ENCODE measurements at places on chromosomes 16 and 17.

GRCh38 chr17:61129267-61130254, 270.1 kb upstream of the TBX2 start:
- DNase-seq, result no peak

DNA sequence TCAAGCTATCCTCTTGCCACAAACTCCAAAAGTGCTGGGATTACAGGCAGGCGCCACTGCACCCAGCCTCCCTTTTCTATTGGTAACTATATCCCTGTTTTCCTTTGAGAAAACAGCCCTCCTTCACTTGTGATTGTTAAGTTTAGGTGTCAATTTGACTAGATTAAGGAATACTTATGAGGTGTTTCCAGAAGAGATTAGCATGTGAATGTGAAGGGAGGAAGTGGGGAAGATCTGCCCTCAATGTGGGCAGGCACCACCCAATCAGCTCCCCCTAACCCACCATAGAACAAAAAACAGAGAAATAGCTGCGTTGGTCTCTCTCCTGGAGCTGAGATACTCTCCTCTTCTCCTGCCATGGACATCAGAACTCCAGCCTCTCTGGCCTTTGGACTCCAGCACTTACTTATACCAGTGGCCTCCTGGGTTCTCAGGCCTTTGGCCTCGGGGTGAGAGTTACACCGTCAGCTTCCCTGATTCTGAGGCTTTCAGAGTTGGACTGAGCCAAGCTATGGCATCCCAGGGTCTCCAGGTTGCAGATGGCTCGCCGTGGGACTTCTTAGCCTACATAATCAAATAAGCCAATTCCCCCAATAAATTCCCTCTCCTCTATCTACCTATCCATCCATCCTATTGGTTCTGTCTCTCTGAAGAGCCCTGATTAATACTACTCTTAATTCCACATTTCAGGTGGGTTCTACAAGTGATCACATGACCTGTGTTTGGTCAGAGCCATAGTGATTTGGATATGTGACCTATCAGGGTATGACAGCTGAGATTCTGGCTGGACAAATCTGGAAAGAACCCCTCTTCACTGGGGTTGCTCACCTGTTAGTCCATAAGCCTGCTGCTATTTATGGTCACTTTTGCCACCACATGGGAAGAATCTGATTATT, 12.0 kb upstream of the STAT3 start:
- DNase-seq, result no peak

DNA sequence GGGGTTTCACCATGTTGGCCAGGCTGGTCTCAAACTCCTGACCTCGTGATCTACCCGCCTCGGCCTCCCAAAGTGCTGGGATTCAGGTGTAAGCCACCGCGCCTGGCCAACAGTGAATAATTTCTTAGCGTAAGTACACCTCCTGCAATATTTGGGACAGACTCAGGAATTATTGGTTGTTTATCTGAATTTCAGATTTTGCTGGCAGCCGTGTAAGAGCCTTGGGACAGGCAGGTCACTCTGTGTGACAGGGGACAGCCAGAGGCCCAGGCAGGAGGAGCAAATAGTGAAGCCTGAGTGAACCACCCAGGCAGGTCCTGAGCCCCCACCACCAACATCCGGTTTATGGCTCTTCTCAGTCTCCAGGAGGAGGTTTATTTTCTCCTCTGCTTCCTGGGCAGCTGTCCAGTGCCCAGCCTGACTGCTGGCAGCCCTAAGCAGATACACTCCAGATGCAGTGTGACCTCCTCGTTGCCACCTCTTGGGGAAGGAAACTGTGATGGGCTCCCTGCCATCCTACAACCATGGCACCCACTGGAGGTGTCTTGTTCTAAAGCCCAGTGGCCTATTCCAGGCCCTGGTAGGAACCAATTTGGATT, 26.2 kb upstream of the ADORA2B start:
- DNase-seq, result no peak

DNA sequence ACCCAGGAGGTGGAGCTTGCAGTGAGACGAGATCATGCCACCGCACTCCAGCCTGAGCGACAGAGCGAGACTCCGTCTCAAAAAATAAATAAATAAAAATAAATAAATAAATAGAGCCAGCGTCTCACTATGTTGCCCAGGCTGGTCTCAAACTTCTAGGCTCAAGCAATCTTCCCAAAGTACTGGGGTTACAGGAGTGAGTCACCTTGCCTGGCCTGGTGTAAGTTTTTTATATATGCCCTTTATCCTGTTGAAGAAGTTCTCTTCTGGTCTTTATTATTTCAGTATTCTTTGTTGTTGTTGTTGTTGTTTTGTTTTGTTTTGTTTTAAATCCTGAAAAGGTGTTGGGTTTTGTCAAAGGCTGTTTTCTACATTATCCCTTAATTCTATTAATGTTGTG, 30.1 kb upstream of the ABCC1 start:
- DNase-seq, result no peak

DNA sequence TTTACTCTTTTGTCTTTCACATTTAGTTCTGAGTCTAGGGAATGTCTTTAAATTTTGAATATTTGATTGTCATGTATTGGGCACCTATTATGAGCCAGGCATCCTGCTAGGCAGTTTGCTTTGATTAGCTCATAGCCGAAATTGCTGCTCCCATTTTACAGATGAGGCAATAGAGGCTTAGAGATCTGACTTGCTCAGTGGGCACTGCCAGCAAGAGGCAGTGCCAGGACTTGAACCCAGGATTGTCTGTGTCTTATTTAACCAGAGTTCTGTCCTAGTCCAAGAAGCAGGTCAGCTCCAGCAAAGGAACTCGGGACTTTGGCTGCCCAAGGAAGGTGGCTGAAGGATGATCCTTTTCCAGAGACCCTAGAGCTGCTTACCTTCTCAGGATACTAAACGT, 24.5 kb downstream of the BEAN1 start:
- DNase-seq, result no peak

- peak; percentile 91 for DNase-seq
Measured at GRCh38 chr16:25066747-25067631, 44.6 kb upstream of the LCMT1 start.

- DNase-seq, result no peak
Measured at GRCh38 chr16:29237971-29238370, 168.5 kb downstream of the NPIPB11 start.

DNA sequence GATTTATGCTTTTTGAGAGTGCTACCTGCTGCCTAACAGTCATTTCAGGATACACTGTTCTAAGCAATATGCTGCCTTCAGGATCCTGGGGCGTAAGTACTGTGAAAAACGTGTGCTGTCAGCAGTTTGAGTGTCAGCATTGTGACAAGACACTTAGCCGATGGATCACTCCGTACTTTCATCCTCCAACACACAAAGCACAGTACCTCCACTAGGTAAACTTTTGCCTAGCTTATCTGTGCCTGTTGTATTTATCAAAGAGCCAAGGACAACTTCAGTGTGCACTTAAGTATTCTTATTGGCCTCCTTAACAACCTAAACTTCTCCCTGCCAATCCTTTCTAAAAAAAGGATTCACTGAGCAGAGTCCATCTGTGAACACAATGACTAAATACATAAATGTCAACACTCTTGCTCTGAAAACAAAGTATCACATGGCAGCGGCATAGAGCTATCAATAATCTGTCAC, 33.8 kb upstream of the PHLPP2 start:
- no peak for DNase-seq

DNA sequence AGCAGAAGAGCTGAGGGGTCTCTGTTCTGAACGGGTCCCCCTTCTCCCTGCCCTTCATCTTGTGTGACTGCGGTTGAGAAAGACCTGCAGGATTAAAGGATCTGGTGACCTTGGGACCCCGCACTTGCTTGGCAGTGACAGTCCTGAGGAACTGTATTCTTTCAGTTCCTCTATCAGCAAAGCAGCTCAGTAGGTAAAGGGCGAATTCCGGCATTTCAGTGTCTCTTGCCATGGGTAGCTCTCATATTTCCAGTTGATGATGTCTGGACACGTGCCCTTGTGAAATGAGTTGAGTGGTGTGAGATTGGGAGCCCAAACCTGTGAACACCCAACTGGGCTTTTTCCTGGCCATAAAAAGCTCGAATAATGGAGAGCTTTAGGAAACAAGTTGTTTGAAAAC, 135.7 kb downstream of the PRKCA start:
- no peak for DNase-seq

DNA sequence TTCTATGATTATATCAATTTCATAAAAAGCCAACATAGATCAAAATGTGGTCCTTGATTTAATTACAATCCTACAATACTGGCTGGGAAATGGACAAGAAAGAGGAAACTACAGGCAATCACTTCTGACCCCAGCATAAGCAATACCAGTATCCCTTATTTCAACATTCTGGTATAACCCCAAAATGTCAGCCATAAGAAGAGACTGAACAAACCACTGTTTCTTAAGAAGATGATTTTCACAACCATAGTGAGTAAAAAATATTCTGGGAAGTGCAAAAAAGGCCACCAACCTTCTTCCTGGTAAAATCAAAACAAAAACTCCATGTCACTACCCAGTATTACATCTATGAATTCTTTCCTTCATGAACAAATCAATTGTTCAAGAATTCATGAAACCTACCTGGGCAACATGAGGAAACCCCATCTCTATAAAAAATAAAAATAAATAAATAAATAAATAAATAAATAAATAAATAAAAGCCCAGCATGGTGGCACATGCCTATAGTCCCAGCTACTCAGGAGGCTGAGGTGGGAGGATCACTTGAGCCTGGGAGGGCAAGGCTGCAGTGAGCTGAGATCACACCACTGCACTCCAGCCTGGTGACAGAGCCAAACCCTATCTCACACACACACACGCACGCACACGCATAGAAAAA, 7.5 kb downstream of the N4BP1 start:
- DNase-seq, result no peak

DNA sequence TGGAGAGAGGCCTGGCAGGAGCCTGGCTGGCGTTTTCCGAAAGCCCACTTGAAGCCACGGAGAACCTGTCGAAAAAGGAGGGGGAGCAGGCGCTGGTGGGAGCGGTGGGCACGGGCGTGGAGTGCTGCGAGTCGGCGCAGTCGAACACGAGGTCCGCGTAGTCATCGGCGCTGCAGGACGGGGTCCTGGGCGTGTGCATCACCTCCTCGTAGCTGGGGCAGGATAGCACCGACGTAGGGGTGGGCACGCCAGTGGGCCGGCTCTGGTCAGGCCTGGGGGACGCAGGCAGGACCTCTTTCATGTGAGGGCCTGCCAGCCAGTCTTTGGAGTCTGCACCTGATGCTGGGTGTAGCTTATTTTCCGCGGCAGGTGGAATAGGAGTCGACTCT, 63.7 kb downstream of the ZNF778 start:
- DNase-seq, result no peak

DNA sequence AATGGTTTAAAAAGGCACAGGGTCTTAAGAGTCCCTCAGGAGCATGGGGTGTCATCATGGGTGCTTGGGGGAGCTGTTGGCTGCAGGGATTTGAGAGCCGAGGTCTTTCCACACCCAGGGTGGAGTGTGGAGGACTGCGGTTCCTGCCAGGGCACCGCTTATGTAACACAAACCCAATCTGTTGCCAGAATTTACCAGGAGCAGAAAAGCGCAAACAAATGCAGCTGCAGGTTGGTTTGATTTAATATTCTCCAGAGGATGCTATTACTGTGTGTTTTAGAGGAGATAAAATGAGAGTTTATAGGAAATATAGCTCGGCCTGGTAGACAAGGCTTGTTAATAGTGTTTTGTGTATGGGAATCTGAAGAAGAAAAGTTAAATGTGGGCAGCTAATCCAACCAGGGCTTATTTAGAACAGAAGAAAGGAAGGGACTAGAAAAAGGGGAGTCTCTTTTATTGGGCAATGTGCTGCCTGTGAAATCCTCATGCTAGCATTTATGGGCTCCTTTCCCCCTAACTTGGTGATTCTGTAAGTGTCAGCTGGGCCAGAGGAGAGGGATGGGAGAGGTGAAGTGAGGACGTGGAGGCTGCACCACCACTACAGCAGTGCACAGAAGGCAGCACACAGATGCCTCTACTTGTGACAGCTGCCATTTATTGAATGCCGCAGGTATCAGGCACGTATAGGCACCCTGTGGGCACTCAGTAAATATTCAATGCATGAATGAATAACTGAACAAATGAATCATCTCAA, 174.7 kb downstream of the KATNIP start:
- DNase-seq, result no peak

- DNase-seq, result no peak
Measured at GRCh38 chr17:56424543-56425044, 168.9 kb upstream of the NOG start.

DNA sequence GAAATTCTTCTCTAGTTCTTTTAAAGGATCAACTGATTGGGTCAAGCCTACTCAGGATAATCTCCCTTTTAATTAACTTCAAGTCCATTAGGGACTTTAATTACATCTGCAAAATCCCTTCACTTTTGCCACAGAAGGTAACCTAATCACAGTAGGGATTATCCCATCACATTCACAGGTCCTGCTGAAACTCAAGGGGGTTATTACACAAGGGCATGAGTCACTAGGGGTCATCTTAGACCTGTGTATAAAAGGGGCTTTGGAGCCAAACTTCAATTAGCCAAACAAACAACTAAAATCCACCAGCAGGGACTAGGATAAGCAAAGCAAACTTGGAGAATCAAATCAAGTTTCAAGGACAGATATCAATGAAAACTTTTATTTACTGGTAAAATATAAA, 19.4 kb downstream of the CIAPIN1 start:
- no peak for DNase-seq

DNA sequence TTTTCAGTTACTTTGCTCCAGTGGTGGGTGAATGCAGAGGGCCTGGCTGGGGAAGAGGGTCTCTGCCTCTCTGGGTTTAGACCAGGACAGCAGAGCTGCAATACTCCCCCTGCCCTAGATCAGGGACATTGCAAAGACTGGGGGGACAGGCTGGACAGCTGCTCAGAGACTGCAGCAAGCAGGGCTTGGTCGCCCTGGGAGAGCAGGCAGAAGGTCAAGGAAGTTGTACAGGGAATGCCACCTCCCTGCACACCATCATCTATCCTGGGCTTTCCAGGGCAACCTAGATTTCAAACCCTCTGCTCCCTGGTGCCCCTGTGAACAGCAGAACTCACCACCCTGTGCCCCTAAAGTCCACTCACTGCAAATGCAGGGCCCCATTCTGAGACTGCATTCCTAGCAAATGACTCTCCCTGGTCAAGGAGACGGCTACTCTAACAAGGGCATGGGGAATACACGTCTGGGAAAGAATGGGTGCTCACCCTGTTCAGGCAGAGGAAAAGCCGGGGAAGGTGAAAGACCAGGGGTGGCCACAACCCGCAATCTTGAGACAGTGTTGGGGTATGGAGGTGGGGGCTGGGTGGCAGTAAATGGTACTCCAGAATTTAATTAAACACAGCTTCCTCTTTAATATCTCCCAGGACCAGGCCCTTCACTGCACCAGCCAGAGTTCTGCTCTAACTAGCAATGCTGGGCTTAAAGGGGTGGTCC, 1.0 kb downstream of the KIFC3 start:
- DNase-seq, result peak; percentile 72

DNA sequence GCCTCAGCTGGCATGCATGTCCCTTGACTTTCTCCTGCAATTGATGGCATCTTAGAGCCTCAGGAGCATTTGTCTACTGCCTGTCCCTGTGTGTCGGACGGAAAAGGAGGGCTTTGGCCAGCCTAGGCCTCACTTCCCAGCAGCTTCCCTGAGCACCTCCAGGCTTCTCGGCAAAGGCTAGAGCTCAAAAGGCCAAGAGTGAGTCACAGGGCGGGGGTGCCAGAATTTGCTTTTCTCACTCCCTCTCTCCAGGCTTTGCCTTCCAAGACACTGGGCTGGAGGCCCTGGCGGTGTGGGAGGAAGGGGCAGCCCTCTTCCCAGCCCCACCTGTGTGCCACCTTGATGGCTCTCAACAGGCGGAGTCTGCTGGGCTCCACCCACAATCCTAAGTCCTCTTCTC, 107.3 kb upstream of the MAF start:
- DNase-seq, result no peak

GRCh38 chr17:73411313-73411747, 99.5 kb upstream of the CDC42EP4 start:
- DNase-seq, result no peak

- no peak for DNase-seq
Measured at GRCh38 chr17:8623591-8623990, 6.9 kb downstream of the MYH10 start.

GRCh38 chr16:4944333-4945281, 7.7 kb upstream of the PPL start:
- peak; percentile 97 for DNase-seq
